Activated CD8-positive, alpha-beta memory T cell treated with anti-CD3 and anti-CD28 coated beads, Interleukin-2, amount 10 ng/mL, durations not matched to agents 7 days and 5 days (primary cell): ENCODE measurements at places on chromosomes 4 and X. TPM values are rescaled to one million over a fixed set of nuclear protein-coding genes. Genes with fewer than 3 reads are reported as not detected.

CT45A2 gene
- total RNA-seq, result not detected

- no peak for DNase-seq
Measured at GRCh38 chrX:10165580-10166247, 8.9 kb downstream of the CLCN4 start.

- no peak for DNase-seq
Measured at GRCh38 chr4:157075401-157075800, 549 bp upstream of the GLRB start.

GRCh38 chrX:2708021-2708420, 16.9 kb downstream of the CD99 start:
- DNase-seq, result no peak

GRCh38 chrX:3348191-3348590, 1.7 kb upstream of the MXRA5 start:
- DNase-seq, result no peak

DNA sequence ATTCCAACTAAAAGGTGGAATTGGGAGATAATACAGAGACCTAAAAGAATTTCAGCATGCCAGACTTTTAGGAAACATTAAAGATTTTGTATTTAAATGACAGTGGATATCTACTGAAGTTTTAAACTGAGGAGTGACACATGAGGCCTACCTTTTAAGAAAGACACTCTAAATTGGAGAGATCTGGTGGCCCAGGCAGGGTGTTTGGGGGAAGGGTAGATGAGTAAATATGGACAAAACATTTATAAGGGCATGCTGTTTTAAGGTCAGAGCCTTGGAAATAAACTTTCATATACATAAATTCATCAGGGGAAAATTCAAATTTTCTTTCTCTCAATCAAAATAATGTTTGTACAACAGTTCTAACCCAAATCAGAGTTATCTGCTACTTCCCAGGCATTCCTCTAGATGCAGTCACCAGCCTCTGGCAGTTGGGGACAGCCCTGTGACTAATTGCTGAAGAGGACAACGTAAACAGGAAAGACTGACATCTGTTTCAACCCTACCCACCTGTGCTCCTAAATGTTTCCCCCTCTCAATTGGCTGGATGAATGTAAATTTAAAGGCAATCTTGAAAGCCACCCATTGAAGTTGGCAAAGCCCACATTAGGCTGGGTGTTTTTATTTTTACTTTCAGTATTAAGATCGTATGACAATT, 1646.9 kb upstream of the ADGRL3 start:
- no peak for DNase-seq

DNA sequence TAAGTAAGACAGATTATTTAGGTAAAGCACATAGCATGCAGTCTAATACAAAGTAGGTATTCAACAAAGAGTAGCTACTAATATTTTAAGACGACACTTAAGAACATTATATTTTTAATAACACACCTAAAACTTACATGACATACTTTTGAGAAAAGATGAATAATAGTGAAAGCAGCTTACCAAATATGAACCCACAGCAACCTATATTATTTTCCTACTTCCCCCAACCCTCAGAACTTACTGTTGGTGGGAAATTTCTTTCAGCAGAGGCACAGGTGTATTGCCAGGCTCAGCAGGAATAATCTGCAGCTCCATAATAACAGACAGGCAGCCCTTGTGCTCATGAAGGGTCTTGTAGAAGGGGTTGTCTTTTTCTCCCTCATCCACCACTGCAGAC, 498.9 kb downstream of the GLUD2 start:
- no peak for DNase-seq

- DNase-seq, result no peak
Measured at GRCh38 chr4:66439508-66439907, 769.2 kb upstream of the EPHA5 start.

ZNF732 gene
- total RNA-seq, result not detected

GRCh38 chr4:3360777-3361176, 68.0 kb downstream of the RGS12 start:
- no peak for DNase-seq

DNA sequence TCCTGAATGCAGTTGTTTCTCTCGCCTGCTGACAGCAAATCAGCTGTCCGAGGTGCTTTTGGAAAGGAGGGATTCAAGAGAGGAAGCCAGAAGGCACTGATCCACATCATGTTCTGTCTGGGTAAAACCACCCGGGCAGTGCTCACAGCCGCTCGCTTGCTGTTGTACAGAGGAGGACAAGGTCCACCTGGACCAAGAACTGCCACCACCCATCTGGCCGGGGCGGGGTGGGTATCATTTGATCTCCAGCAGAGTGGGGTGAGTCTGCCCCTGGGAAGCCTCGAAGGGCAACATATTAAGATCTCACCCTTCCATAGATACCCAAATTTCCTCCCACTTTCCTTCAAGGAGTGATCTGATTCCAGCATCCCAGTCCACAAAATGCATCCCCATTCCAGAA, 113.1 kb downstream of the DCTD start:
- DNase-seq, result no peak

NOX1 gene
- not detected for total RNA-seq

DNA sequence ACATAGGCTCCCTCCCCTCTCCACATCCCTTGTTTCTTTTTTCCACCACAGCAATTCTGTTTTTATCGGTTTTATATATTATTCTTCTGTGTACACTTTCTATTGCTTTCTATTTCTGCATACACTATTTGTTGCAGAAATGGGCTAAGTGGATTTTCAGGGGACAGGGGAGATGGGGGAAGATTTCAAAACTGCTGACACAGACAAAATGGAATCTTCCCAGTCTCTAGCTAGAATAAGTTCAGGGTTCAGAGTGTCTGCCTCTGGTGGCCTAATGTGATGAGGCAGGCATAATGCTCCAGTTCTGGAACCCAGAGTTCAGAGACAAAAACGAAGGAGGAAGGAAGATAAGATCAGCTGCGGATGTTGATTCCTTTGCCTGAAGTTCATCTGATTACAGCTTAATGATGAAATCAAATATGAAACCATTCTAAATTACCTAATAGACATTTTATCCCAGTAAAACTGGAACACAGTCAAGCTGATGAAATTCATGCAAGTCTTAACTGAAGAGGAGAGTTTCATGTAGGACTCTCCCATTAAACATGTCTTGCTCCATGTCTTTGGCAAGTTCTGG, 447.1 kb downstream of the AFF2 start:
- no peak for DNase-seq

DNA sequence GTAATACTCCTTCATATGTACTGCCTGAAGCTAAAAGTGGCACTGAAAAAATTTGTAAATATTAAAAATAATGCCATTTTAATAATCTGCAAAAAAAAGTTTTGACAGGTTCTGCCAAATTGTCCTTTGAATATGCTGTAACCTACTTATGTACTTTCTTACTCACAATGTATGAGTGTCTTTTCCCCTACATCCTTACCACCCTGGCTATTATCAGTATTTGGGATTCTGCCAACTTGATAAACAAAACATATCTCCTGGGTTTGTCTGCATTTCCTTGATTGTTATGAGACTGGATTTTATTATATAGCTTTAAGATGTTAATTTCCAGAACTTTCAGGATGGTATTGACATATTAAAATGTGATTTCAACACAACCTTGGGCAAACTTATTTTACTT, 187.9 kb downstream of the CHM start:
- no peak for DNase-seq

- DNase-seq, result no peak
Measured at GRCh38 chr4:73028621-73029020, 40.9 kb downstream of the COX18 start.

GRCh38 chr4:22997358-22998224, 304.9 kb downstream of the GBA3 start:
- DNase-seq, result no peak

TLR3 gene
- 3.7 TPM for total RNA-seq

DNA sequence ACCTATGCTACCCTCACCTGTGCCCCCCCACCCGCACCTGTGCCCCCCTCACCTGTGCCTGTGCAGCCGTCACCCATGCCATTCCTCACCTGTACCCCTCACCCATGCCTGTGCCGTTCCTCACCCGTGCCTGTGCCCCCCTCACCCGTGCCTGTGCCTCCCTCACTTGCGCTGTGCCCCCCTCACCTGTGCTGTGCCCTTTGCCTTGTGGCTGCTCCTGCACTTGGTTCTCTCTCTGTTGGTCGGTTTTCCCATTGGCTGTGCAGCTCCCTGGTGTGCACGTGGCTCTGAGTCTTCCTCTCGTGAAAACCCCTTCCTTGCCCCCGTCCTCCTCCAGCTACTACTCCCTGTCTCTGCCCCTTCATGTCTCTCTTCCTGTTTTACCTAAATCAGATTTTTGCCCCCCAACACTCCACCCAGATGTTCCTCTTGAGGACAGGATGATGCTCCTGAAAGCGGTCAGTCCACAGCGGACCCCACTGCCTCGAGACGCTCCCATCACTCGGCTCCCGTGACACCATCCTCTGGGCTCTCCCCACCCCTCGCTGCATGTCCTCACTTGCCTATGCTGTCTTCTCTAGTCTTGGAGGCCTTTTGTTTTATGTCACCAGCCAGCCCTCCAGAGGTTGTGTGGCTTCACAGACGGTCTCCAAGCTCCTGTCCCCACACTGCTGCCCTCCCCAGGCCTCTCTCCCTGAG, 6.8 kb downstream of the MAEA start:
- no peak for DNase-seq

ERVMER34-1 gene
- total RNA-seq, result not detected

DNA sequence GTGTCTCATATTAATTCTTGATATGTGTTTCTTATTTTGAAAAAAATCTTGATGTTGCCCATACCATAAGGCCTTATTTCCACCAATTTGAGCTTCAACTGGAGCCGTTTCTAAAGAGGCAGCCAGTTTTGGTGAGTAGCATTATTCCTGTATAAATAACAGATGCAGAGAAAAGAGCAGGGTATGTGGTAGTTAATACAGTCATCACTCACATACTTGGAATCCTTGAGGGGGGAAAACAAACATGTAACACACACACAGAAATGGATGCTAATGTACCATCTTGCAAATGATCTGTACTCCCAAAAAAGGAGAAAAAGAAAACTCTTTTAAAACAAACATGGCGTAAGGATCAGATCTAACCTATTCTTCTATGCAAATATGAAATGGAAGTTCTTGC, 389.7 kb downstream of the GPM6A start:
- no peak for DNase-seq

DNA sequence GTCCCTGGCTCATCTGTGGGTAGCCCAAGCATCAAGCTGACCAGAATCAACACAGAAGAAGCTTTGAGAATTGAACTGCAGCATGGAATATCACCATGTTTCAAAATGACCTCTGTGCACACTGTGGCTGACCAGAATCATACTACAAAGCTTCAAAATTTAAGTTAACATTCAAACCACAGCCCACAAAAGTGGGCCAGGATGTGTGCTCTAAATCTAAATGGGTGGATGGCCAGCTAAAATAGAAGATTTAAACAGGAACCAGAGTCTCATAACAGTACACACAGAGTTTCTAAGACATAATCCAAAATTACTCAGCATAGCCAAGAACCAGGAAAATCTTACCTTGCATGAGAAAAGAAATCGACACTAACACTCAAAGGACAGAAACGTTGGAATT, 46.1 kb downstream of the KLF3 start:
- peak; percentile 62 for DNase-seq

GSX2 gene
- not detected for total RNA-seq

DNA sequence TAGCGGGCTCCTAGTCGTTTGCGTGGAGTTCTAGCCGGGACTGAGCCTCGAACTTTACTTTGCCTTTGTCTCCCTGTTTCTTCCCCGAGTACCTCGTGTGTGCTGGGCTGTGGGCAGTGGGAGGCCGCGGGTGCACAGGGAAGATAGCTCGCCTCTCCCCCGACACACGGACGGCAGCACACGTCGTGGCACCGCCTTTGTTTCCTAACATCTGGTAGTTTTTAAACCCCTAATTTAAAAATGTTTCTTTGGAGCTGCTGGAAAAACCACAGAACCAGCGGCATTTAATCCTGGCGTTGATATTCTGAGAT, 866 bp downstream of the RBM46 start:
- no peak for DNase-seq

DNA sequence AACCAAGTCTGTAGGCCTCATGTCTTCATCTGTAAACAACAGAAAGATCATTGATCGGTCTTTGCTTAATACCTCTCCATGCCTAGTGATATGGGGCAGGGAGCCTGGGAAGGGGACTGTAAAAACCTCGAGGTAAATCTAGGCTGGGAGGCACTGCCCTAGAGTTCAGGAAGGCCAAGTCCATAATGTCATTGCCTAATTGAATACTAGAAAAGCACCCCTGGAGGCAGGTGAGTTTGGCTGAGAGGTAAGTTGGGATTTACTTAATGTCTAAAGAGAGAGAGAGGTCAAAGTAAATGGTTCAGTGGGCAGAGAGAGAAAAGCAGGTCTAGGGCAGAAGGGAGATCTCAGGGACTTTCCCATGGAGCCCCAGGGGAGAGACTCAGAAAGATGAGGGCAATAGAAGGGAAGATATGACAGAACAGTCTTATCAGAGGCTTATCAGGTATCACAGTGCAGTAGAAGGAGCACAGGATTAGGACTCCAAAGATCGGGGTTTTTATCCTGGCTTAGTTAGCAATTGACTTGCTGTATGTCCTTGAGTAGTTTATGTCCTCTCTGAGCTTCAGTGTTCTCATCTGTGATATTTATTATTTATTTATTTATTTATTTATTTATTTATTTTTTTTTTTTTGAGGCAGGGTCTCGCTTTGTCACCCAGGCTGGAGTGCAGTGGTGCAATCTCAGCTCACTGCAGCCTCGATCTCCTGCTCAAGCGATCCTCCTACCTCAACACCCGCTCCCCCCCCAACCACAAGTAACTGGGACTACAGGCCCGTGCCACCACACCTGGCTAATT, 85.2 kb downstream of the SLC16A2 start:
- no peak for DNase-seq

DNA sequence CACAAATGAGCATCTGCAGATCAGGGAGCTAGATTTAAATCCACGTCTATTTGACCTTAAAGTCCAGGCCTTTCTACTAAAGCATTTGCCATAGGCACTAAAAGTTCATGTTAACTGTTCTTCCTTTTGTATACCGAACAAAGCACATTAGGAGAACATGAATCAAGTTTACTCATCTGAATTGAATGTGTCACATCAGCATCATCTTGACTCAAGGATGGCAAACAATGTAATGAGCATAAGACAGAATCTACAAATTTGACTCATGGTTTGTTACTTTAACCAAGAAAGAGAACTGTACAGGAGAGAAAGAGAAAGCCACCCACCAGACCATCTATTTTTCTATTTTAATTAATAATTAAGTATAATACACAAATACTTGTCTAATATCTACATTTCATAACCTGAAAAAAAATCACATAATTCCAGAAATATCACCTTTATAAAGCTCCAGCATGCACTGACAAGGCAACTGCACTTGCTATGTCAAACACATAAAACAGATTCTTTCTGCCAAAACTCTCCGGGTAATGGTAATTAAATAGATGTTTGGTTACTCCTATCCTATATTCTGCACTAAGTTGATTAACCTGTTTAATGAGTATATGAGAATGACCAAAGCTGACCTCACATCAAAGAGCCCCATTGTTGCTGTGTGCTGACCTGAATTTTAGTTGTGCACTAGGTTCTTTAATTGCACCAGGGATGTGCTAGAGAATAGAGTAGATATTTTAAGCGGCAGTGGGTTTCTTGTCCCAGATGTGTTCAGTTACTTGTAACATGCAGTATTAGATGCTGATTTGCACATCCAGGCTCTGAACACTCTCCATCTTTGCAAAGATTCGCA, 42.5 kb upstream of the LEF1 start:
- no peak for DNase-seq

TEX13D gene
- total RNA-seq, result not detected
